ENCODE measurements at places on chromosomes 5 and 9.

GRCh38 chr5:127098241-127098640 is 24.9 kb upstream of the C5orf63 start:
- H3K4me3 ChIP-seq = no peak overlapping the region
- no peaks in the 10 kb centered on the region for H3K27me3 ChIP-seq
- peaks cover 9% of the 10 kb centered on the region for H3K4me1 ChIP-seq
- DNase-seq = no peak
- H3K27ac ChIP-seq = no peak overlapping the region

DNA sequence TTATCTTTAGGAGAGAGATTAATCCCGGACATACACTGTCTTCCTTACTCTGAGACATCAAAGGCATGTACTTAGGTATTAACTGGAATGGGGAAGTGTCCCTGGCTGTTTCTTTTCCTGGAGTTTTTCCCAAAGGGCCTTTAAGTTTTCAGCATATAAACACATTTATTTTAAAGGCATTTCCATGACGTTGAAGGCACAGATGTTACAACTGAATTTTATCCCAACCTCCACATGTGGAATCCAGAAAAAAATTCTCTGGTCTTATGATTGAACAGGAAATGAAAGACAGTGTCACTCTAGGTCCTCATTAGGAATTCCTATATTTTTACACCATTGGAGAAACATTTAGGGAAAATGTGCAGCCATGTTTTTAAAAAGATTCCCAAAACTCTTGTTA is 41.6 kb upstream of the SHOC1 start:
- H3K27me3 ChIP-seq = no peaks in the 10 kb centered on the region
- H3K4me3 ChIP-seq = no peak overlapping the region
- no peak overlapping the region for H3K27ac ChIP-seq
- H3K36me3 ChIP-seq = no peaks in the 10 kb centered on the region
- no peaks in the 10 kb centered on the region for H3K4me1 ChIP-seq
- DNase-seq = no peak

DNA sequence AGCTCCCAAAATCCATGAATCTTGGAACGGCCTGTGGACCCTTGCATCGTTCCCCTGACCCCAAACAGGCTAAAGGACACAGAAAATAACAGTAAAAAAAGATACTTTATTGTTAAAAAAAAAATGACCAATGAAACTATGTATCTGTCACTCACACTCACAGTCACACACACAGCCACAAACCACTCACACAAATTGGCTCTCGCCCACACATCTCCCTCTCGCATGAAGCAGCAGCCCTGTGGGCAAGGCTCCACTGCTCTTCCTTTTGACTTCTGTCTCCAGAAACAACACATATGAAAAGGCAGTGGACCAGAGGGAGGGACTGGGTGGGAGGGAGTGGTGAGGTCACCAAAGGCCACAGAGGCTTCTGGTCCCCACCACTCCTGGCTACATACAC is 56.6 kb downstream of the SLC36A1 start:
- no peaks in the 10 kb centered on the region for H3K27me3 ChIP-seq
- no peak overlapping the region for H3K27ac ChIP-seq
- no peaks in the 10 kb centered on the region for H3K36me3 ChIP-seq
- no peak overlapping the region for H3K4me3 ChIP-seq
- no peaks in the 10 kb centered on the region for H3K4me1 ChIP-seq

- H3K4me1 ChIP-seq = peaks cover 8% of the 10 kb centered on the region
- peak overlapping the region; percentile 90 for H3K4me3 ChIP-seq
- H3K36me3 ChIP-seq = peaks cover 23% of the 10 kb centered on the region
- H3K27ac ChIP-seq = no peak overlapping the region
- no peaks in the 10 kb centered on the region for H3K27me3 ChIP-seq
- DNase-seq = no peak
Measured at GRCh38 chr5:119451561-119451960, 736 bp upstream of the HSD17B4 start.

GRCh38 chr9:68739621-68740174 is 34.7 kb downstream of the PIP5K1B start:
- H3K4me3 ChIP-seq = no peak overlapping the region
- H3K4me1 ChIP-seq = peaks cover 7% of the 10 kb centered on the region
- H3K27me3 ChIP-seq = no peaks in the 10 kb centered on the region
- no peaks in the 10 kb centered on the region for H3K36me3 ChIP-seq
- no peak overlapping the region for H3K27ac ChIP-seq

DNA sequence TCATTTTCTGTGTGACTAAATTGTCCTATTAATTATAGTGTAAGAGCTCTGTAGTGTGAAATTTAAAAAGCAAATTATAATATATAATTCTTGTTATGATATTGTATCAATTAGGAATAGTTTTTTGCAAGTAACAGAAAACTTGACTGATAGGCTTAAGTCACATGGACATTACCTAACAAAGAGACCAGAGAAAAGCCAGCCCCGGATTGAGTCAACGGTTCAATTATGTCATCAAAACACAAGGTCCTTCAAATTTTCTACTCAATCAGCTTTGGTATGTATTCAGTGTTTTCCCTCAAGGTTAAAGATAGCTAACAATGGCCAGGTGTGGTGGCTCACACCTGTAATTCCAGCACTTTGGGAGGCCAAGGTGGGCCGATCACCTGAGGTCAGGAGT is 126.7 kb upstream of the PTGER4 start:
- H3K36me3 ChIP-seq = no peaks in the 10 kb centered on the region
- H3K27ac ChIP-seq = no peak overlapping the region
- H3K4me1 ChIP-seq = no peaks in the 10 kb centered on the region
- DNase-seq = no peak
- no peak overlapping the region for H3K4me3 ChIP-seq

DNA sequence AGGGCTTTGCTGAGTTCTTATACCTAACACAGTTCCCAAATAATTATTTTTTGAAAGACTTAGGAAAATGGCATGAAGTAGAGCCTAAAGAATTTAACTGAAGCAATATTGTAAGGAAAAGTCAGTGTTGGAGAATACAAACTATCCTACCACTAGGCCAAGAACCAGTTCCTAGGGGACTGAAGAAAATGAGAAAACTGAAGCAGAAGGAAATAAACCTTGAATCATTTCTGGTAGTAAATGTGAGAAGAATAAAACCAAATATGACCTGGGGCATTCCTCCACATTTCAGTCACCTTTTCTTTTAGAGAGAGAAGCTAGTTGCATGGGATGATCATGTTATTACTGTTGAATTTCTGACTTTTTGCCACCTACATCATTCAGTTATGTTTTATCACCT is 1393.9 kb upstream of the C9orf72 start:
- peaks cover 5% of the 10 kb centered on the region for H3K36me3 ChIP-seq
- no peak overlapping the region for H3K4me3 ChIP-seq
- no peak overlapping the region for H3K27ac ChIP-seq
- DNase-seq = no peak

DNA sequence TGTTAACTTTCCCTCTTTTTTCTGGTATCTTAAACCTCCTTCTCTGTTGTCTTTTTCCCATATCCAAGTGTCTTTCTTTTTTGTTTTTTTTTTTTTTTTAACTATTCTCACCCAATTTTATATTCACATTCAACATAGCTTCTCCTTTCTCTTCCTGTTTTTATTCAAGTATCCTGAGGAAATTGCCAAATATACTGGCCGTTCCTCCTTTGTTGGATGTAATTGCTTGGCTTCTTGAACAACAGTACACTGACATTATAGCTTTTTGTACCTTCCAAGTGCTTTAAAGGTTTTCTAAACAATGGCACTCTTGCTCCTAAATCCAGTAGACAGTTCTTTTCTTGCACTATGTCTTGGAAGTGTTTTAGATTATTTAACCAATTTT is 1146.8 kb downstream of the MAT2B start:
- H3K27me3 ChIP-seq = no peaks in the 10 kb centered on the region
- H3K27ac ChIP-seq = no peak overlapping the region
- H3K4me1 ChIP-seq = no peaks in the 10 kb centered on the region
- H3K36me3 ChIP-seq = no peaks in the 10 kb centered on the region
- DNase-seq = no peak
- no peak overlapping the region for H3K4me3 ChIP-seq

DNA sequence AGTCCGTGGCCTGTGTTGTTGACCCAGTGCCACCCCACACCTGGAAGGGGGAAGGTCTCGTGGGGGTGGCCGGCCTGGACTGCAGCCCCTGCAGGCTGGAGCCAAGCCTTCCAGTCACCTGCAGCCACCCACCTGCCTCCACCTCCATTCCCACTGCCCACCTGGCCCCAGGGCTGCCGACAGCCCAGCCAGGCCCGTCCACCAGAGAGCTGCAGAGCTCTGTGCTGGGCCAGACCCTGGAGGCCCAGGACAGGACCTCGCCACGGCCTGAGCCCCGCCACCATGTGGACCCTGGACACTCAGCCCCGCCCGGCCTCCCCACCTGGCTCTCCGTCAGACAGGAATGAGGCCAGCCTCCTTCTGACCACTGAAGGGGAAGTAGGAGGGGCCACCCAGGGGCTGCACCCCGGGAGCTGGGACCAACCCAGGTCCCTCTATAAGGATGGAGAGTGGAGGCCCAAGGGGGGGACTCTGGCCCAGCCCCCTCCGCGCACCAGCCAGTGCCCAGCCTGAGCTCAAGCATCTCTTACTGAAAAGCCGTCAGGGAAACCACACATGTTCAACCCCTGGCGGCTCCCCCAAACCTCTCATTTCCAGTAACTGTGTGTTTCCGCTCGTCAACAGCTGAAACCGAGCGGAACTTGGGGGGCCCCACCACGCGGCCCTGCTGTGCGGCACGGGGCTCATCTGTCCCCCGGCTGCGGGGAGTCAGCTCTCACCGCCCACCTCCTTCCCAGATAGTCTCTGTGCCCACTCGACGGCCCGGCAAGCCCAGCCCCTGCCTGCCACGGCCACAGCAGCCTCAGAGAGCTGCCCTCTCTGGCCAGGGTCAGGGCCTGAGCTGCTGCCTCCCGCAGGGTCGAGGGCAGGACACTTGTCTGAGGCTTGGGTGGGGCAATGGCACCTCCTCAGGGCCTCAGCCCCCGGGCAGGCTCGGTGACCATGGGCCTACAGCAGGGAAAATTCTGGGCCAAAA is 12.8 kb downstream of the NOTCH1 start:
- no peaks in the 10 kb centered on the region for H3K4me1 ChIP-seq
- no peak for DNase-seq
- no peak overlapping the region for H3K27ac ChIP-seq
- H3K27me3 ChIP-seq = no peaks in the 10 kb centered on the region
- no peak overlapping the region for H3K4me3 ChIP-seq

- H3K36me3 ChIP-seq = no peaks in the 10 kb centered on the region
- H3K27me3 ChIP-seq = no peaks in the 10 kb centered on the region
- no peaks in the 10 kb centered on the region for H3K4me1 ChIP-seq
- no peak overlapping the region for H3K4me3 ChIP-seq
Measured at GRCh38 chr5:168654211-168654721, 75.1 kb upstream of the PANK3 start.

- DNase-seq = no peak
- no peaks in the 10 kb centered on the region for H3K27me3 ChIP-seq
Measured at GRCh38 chr5:31771500-31771899, 132.6 kb downstream of the PDZD2 start.

- H3K27me3 ChIP-seq = no peaks in the 10 kb centered on the region
- no peak overlapping the region for H3K27ac ChIP-seq
- H3K4me3 ChIP-seq = no peak overlapping the region
- no peak for DNase-seq
- H3K36me3 ChIP-seq = no peaks in the 10 kb centered on the region
Measured at GRCh38 chr9:126303488-126303887, 23.1 kb upstream of the MVB12B start.

GRCh38 chr9:81497091-81497490 is 192.3 kb downstream of the TLE1 start:
- H3K4me1 ChIP-seq = no peaks in the 10 kb centered on the region
- H3K36me3 ChIP-seq = no peaks in the 10 kb centered on the region
- DNase-seq = no peak
- no peak overlapping the region for H3K4me3 ChIP-seq

DNA sequence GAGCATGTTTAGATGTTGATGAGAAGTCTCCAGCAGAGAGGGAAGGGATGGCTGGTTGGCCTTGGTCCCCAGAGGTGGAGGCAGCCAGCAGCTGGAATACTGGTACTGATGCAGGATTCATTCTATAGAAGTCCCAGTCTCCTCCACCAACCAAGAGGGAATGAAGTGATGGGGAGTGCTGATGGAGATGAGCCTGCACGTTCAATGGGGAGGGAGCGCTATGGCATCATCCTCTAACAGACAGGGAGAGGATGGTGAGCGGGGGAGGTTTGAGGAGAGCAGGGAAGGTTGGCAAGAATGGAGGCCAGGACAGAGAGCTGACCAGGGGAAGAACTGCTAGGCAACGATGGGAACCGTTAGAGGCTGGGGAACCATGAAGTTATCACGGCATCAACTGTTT is 159.8 kb upstream of the MVB12B start:
- no peak overlapping the region for H3K4me3 ChIP-seq
- H3K4me1 ChIP-seq = no peaks in the 10 kb centered on the region
- H3K27ac ChIP-seq = no peak overlapping the region
- no peaks in the 10 kb centered on the region for H3K27me3 ChIP-seq
- H3K36me3 ChIP-seq = no peaks in the 10 kb centered on the region

DNA sequence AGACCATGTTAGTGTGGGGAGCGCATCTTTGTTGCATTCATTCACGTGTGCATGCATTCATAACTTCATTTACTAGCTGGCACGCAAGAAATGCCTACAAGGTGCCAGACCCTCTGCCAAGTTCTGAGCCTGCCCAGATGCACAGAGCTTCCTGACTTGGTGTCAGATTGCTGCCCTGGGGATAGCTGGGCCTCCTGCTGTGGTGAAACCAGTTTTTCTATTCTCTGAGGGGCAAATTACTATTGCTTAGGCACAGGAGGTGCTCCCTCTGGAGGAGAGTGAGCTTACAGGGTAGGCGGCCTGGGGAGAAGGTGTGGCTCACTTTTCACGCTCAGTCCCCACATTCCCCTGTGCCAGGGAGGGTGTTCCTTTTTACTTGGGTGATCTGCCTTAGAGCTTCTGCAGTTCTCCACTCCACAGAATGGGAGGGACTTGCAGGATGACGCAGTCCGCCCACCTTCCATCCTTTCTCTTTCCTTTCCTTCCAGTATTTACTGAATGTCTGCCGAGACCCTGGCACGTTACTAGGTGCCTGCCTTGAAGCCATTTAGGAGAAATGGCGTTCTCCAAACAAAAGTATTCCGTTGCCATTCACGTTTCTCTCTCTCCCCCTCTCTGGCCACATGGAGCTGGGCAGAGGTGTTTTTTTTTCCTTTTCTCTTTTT is 27.9 kb upstream of the CTNNA1 start:
- peaks cover 2% of the 10 kb centered on the region for H3K36me3 ChIP-seq
- no peak overlapping the region for H3K27ac ChIP-seq
- no peaks in the 10 kb centered on the region for H3K27me3 ChIP-seq
- peak; percentile 93 for DNase-seq
- no peak overlapping the region for H3K4me3 ChIP-seq

DNA sequence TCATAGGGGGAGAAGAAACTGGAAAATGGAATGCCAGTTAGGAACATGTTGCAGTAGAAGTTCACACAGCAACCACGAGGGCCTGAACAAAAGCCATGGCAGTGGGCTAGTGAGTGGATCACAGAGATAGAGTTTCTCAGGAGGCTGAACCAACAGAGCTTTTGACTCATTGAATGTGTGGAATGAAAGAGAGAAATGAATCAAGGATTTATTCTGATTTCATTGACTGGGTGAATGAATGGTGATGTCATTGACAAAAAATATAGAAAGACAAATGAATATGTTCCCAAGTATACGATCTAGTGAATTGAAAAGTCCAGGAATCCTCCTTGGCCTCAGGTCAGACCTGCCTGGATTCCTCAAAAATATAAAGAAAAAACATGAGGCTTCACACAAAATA is 99.2 kb downstream of the ZNF462 start:
- no peak overlapping the region for H3K4me3 ChIP-seq
- peaks cover 2% of the 10 kb centered on the region for H3K4me1 ChIP-seq
- H3K27ac ChIP-seq = no peak overlapping the region

GRCh38 chr5:93578813-93579691 is 2.0 kb downstream of the NR2F1-AS1 start:
- DNase-seq = peak; percentile 55
- no peaks in the 10 kb centered on the region for H3K4me1 ChIP-seq
